Urothelium cell line (cell line): ENCODE measurements at places on chromosomes 16 and 17.

- DNase-seq, result no peak
Measured at GRCh38 chr17:77510133-77510796, 369.5 kb downstream of the SEC14L1 start.

DNA sequence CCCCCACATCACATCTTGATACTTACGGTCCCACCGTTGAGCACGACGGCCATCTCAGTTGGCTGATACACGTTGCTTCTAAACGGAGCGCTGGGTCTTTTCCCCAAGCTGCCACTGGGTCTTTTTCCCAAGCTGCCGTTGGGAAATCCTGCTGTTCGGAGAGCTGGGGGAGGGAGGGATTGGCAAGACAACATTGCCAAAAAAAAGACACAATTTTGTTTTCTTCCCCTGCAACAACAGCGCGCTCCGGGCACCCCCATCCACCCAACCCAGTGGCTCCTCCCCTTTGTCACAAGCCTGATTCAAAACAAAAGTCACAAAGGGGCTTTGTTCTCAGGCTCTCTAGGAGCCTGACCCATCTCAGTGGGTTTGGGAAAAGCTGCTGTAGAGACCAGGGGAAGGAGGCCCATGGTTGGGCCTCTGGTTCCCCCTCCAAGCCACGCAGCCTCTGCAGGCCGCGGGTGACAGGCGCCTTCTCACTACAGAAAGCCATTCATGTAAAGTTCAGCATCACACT, 22.8 kb downstream of the GPRC5B start:
- no peak for DNase-seq

DNA sequence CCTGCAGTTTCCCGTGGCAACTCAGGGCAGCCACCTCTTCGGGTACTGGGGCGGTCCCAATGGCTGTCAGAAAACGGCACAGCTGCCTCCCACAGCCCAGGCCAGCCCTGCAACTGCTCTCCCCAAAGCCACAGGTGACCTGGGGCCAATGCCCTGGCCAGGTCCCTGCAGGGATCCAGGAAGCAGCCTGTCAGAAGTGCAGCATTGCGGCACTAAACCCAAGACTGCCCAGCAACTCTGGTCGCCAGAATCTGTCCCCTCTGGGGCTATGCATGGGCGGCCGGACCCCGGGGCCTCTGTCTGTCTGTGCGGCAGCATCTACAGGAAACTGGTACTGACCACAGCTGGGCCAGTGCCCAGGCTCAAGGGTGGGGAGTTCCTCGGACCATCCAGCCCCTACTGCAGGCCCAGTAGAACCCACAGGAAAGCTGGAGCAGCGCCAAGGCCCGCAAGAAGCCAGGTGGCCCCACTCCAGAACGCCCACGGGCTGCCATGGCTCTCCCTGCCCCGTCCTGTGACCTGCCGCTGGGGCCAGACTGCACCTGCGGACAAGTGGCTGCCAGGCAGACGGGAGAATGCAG, 5.5 kb downstream of the CYBC1 start:
- no peak for DNase-seq

GRCh38 chr17:62996221-62996620, 30.2 kb downstream of the TANC2 start:
- DNase-seq, result no peak
